Stimulated activated CD8-positive, alpha-beta memory T cell treated with anti-CD3 and anti-CD28 coated beads, Interleukin-15, amount 100 ng/mL, for 24 hours (primary cell): ENCODE measurements at places on chromosomes 4 and X.

DNA sequence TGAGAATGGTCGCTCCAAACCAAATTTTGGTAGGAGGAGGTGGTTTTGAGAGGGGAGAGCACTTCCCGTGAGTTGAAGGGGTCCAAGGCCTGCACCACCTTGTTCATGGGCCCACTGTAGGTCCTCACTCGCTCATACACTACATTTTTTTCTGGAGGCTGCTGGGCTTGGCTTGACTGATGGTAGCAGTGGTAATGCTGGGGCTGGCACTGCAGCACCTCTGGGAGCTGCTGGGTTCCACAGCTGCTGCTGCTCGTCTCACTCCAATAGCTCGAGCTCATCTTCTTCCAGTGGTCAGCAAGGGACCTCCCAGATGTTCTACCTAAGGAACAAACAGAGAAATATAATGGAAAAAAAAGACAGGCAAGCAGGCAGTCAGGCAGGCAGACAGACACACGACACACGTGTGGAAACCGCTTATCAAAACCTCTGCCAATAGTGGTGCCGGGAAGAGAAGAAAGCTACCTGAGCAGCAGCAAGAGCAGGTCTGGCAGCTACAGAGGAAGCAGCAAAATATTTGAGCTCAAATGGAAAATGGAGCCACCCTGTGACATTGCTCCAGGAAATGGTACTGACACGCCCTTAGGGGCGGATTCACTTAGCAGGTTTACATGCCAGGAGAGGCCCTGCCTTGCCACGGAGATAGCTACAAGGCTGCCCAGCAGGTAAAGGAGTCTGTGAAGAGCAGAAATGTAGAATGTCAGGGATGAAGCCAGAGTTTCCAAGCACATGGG, at the start of gene POF1B:
Gene POF1B (minus strand): TSS at position 492 of the 734 bp plus-strand sequence. CDS start 211 bp downstream, at position 281.
- DNase-seq, result no peak

DNA sequence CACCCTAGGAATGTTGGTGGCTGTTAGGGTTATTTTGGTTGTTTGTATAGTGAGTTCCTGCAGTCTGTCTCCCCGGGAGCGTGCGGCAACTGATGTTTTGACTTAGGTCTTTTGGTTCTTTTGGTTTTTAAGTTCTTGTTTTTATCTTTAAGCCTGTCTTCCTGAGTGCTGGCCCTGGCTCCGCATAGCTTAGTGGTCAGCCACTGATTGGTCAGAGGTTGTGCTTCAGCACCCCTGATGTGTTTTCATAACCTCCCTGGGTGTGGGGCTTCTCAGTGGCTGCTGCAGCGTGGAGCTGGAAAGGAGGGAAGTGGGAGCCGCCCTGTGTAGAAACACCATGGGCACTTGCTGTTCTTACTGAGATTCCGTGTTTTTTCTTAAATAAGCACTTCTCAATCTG, 5.1 kb downstream of the PIGG start:
- DNase-seq, result no peak

DNA sequence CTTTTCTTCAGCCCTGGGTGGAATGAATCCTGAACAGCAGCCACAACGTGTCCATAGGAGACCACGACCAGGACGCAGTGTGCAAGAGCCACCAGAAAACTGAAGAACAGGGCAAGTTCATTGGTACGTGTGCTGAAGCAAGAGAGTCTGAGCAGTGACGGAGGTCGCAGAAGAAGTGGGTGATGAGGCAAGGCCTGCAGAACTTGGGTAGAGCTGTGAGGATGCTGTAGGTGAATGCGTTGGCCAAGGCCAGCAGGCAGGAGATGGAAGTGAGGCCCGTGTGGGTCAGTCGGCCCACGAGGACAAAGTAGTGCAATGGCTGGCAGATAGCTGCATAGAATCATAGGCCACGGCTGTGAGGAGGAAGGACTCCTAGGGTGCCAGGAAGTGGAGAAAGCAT, 5.6 kb upstream of the CTAG2 start:
- no peak for DNase-seq

- no peak for DNase-seq
These were observed 40.6 kb upstream of the ADGRA3 start for GRCh38 chr4:22556495-22556894.

GRCh38 chr4:76697129-76697803, 200.7 kb downstream of the SOWAHB start:
- DNase-seq, result no peak

DNA sequence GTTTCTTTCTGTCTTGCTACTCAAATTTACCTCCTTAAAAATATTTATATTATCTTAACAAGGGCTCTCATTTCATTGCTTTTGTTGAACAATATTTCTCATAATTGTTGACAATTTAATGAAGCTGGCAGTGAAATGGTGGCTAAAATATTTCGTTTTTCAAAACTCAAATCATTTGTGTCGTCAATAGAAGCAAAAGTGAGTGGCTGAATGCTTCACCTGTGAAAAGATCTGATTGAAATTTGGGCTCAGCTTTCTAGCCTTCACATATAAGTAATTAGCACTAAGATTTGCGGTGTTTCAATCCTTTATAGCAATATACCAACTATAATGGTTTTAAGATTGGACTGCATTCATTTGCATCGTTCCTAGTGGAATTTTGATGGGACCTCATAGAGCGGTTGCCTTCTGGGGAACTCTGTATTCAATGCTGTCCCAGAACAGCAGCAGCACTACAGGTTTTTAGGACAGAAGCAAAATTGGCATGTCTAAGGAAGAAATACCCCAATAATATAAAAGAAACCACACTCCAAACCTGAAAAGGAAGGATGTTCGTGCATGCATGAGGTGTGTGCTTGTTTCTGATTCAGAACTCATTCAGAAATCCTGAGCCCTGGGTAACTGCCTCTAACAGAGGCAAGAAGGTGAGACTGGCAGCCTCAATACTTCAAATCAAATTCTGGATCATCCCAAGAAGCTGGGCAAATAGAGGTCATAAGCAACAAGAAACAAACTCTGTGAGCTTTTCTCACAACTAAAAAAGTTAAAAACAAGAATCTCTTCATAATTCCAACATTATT, 2.5 kb downstream of the CXCL1 start:
- DNase-seq, result no peak

DNA sequence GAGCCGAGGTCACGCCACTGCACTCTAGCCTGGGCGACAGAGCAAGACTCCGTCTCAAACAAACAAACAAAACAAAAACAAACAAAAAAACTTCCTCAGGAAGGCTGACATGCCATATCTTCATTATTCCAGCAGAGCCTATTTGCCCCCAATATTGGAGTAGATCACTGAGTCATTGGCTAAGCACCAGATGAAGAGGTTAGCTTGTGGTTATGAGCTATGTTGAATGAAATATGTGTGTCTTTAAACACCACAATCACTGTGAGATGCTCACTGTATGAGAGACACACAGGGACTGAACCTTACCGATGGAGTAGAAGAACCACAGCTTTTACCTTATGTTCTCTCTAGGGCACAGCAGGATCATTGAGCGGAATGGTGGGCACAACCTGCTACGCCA, 122.1 kb upstream of the EOLA2 start:
- DNase-seq, result no peak

DNA sequence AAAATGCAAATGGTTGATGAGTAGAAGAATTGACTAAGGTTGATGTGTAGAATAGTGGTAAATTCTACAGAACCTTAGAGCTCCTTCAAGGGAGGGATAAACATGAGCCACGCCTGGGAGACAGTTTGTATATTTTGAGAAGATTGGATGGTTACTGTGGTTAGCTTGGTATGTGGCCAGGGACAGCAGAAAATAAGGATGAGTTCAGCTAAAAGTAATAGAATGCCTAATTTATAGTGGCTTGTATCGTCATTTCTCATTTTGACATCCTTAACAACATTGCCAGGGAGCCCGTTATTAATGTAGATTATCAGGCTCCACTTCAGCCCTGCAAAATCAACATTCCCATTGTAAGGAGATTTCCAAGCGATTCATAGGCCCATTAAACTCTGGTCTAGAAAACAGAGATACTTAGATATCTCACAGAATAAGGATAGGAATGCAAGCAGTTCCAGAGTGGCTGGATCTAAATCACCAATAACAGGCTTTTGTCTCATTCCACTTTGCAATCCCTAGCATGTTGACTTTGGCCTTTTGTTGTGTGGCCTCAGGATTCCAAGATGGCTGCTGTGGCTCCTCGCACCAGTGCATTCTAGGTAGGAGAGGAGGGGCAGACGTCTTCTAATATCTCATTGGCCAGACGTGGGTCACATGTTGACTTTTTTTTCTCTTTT, 6.4 kb upstream of the PTTG2 start:
- DNase-seq, result no peak

- no peak for DNase-seq
These were observed 8.2 kb downstream of the KLHL4 start for GRCh38 chrX:87525771-87526229.

DNA sequence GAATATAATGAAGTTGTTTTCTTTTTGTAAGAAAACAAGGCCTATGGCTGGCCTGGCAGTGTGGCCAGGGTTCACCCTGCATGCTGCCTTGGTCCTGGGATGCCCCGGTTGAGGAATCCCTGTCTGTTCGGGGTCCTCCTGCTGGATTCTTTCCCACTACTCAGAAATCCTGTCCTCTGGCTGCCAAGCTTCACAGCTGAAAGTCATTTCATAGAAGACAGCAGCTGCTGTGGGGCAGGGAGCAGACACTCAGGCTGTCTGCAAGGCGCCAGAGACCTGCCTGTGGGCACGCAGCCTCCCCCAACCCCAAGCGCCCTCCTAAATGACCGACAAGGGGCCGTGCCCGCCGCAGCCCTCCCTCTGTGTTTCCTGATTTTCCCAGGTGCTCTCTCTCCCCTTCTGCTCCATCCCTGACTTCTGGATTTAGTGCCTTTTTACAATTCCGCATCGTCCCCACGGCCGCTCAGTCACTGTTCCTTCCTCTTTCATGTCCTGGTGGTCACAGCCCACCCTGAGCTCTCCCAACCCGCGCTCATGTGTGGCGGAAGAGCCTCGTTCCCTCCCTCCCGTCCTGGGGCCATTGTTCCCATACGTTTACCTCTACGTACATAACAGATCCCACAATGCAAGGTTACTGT, 27.5 kb downstream of the ZFYVE28 start:
- no peak for DNase-seq

DNA sequence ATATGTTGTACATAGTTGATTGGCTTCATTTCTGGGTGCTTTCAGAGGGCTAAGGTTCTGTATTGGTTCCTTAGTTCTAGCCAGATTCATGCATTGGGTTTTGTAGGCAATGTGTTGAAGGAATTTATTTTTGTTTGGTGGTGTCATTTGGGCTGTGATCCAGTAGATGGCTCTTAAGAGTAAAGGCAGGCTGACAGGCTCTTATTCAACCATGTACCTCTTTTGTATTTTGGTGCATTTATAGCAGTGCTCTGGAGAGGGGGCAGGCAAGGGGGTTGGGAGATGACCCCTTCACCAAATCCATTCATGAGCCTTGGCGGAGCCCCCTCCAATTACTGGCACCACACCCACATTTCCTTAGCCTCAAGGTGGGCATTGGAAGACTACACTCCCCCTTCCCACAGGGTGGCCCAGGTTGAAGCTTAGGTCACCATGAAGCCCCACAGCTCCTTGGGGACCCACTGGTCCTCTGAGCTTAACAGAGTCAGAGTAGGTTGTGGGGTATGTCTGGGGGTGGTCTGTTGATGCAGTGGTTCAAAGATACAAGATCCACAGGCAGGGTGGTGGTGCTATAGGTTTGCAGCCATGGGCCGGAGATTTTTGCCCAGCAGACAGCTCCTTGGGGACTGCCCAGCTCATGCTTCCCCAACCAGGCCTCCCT, 143.0 kb upstream of the GNPDA2 start:
- no peak for DNase-seq

DNA sequence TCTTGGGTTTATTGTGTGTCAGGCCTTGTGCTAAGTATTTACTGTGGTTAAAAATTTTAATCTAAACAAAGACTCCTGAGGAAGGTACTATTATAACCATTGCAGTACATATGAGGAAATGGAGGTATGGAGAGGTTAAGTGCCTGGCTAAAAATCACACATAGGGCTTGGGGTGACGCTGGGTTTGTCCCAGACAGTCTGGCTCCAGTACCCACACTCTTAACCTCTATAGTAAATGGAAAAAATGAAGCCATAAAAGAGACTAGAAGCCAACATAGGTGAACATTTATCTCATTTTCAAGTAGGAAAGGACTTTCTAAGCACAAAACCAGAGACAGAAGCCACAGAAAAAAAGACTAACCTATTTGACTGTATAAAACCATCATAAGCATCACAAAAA, 1.9 kb downstream of the FOXP3 start:
- no peak for DNase-seq

GRCh38 chr4:182738283-182739047, 178.7 kb downstream of the DCTD start:
- DNase-seq, result no peak

DNA sequence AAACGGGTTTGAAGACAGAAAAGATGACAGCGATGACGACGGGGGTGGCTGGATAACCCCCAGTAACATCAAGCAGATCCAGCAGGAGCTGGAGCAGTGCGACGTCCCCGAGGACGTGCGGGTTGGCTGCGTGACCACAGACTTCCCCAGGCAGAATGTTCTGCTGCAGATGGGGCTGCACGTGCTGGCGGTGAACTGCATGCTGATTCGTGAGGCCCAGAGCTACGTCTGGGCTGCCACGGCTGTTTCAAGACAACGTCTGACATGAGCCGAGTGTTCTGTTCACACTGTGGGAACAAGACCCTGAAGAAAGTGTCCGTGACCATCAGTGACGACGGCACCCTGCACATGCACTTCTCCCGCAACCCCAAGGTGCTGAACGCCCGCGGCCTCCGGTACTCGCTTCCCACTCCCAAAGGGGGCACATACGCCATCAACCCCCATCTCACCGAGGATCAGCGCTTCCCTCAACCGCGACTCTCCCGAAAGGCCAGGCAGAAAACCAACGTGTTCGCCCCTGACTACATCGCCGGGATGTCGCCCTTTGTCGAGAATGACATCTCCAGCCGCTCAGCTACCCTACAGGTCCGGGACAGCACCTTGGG, 319.2 kb upstream of the SLC7A11 start:
- no peak for DNase-seq

- DNase-seq, result no peak
These were observed 17.1 kb downstream of the DAPP1 start for GRCh38 chr4:99833756-99834155.

DNA sequence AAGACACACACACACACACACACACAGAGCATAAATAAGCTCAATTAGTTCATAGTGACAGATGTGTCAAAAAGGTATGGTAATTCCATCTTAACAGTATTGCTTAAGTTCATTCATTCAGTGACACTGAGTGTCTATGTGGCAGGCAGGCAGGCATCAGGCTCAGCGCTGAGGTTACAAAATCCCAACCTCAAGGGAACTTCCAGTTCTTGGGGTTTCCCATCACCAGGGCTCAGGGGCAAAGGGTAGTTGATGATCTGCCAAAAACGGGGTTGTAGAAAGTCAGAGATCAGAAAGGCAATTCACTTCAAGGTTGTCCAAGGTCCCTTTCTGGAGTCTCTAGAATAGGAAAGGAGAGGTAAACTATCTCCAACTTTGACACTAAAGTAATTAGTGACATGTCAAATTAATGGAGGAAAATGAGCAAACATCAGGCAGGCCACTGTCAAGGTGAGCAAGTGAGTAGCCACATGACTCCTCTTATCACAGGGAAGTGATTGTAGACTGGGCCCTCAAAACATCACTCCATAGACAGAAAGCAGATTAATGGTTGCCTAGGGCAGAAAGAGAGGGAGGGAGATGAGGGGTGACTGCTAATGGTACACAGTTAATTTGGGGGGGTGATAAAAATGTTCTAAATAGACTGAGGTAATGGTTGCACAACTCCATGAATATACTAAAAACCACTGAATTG, 41.8 kb downstream of the GPC4 start:
- no peak for DNase-seq

- DNase-seq, result no peak
These were observed 69.9 kb upstream of the CAMK2D start for GRCh38 chr4:113831457-113831856.

- DNase-seq, result no peak
These were observed 151.1 kb downstream of the PDE5A start for GRCh38 chr4:119477412-119478053.

GRCh38 chrX:22063284-22063683, 31.2 kb downstream of the PHEX start:
- no peak for DNase-seq
